RWPE2 (cell line): ENCODE measurements at places on chromosomes 16 and 17.

DNA sequence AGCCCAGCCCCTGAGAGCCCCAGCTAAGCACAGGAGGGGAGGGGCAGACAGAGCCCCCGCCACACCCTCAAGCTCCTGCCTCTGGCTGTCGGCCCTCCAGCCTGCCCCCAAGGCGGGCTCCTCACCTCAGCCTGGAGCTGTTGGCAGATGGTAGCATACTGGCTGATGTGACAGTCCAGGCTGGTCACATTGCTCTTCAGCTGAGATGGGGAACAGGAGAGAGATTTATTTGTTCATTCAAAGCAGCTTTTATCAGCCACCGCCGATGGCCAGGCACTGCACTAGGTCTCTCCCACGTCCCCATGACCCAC lies 14.8 kb downstream of the KIF18B start:
- peak; percentile 41 for DNase-seq

DNA sequence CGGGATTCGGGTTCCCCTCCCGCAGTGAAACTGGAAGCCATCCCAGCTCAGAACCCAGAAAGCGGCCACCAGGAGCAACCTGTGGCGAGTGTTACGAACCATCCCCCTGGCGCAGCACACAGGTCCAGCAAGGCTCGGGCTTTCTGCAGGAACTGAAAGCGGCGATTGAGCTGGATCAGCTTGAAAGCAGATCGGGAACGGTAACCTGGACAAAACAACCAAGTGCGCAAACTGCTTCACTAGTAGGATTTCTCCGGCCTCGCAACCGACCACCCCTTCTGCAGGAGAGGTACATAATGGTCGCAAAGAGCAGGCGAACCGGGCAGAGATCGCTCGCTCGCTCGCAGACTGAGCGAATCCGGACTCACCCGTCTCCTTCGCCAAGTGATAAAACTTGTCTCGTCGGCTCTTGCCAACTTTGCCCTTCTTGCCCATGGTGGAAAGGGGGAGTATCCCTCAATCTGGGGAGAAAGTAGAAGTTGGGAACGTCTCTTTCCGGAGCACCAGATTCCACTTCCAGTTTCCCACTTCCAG lies 696 bp upstream of the PSMC5 start:
- no peak for DNase-seq

- DNase-seq: no peak
Observed at GRCh38 chr17:10652984-10653659, 4.0 kb downstream of the MYH3 start.

- DNase-seq: no peak
Observed at GRCh38 chr16:55628306-55628968, 27.4 kb upstream of the SLC6A2 start.

DNA sequence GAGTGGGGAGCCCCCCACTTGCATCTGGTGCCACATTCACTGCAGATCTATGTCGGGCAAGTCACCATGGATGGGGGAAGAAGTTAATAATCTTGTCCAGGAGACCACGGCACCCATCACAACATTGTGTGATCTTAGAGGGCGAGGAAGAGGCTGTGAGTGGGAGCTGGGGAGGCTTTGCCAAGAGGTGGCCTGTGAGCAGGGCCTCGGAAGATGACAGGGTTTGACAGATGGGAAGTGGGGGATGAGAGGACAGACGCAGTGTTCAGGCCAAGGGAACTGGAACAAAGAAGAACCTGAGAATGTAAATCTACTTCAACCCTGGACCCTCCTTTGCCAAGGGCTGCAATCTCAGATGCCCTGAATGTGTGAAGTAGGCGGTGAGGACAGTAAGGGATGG lies 12.4 kb downstream of the ACE start:
- no peak for DNase-seq

- DNase-seq: peak; percentile 69
Observed at GRCh38 chr17:2709183-2709661, 2.3 kb downstream of the CLUH start.
